Psoas muscle (tissue), 8 donors: ENCODE measurements at places on chromosomes 3 and 15. TPM values are rescaled to one million over a fixed set of nuclear protein-coding genes. Genes with fewer than 3 reads are reported as not detected.

C3orf20 gene
- total RNA-seq = 0.10 TPM

C2CD4A gene
- total RNA-seq = 0.79 TPM

GRAMD2A gene
- not detected for total RNA-seq

SAMD7 gene
- not detected for total RNA-seq

SPESP1 gene
- 3.2 TPM for total RNA-seq

FGF12 gene
- 0.76 TPM for total RNA-seq

PPP1R14D gene
- total RNA-seq = not detected

DNA sequence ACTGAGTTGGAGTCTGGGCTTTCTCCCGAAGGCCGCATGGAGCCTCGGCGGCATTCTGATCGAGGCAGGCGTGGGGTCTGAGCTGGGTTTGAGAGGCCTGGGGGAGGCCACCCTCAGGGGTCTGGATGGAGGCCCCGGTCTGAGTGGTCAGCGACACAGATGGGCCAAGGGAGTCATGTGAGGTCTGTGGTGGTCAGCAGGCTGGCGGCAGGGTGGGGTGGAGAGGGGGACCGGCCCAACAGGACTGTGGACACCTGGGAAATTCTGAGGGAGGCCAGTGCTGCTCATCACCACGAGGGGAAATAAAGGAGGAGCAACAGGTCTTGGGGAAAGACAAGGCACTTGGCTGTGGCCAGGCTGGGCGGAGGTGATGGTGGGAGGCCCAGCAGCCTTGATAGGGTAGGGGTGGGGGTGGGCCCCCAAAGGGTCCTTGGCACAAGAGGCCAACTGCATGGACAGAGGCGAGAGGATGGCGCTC lies 16.2 kb downstream of the CTSH start:
- no peaks in the 10 kb centered on the region for H3K27me3 ChIP-seq
- H3K36me3 ChIP-seq = peaks cover 53% of the 10 kb centered on the region
- no peak for DNase-seq
- no peak overlapping the region for H3K27ac ChIP-seq
- peaks cover 12% of the 10 kb centered on the region for H3K4me1 ChIP-seq
- H3K4me3 ChIP-seq = no peak overlapping the region

DNA sequence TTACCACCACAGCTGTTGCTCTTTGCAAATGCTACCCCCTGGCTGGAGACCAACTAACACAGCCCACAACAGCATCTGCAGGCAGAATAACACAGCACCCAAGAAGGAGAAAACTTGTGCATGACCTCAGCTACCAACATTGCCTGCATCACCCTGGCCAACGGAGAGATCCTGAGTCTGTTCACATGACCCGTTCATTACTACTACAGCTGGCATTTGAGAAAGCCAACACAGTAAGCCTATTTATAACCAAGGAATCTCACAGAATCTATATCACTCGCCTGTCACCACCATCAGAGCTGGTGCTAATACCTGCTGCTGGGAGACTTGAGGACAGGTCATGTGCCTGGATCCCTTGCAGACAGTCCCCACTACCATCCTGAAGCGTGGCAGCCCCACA lies 215.2 kb downstream of the POLQ start:
- H3K4me3 ChIP-seq = no peak overlapping the region
- no peaks in the 10 kb centered on the region for H3K4me1 ChIP-seq
- DNase-seq = no peak
- H3K27ac ChIP-seq = no peak overlapping the region
- H3K36me3 ChIP-seq = no peaks in the 10 kb centered on the region

- H3K27me3 ChIP-seq = no peaks in the 10 kb centered on the region
- no peak overlapping the region for H3K4me3 ChIP-seq
- H3K36me3 ChIP-seq = no peaks in the 10 kb centered on the region
- no peak overlapping the region for H3K27ac ChIP-seq
- peaks cover 10% of the 10 kb centered on the region for H3K4me1 ChIP-seq
These were observed 10.4 kb downstream of the VILL start for GRCh38 chr3:38000965-38001455.

DNA sequence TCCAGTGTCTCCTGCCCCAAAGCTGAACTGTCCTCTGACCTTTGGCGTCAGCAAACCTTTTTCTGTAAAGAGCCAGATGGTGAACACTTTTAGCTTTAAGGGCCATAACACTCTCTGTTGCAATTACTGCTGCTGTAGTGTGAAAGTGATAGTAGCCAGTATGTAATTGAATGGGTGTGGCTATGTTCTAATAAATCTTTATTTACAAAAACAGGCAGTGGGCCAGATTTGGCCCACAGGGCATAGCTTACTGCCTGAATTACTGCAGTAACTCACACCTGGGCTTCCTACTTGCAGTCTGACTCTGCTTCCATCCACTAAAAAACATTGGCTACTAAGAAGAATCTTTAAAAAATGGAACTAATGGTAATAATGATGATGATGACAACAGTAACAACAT lies 68.0 kb upstream of the SLC6A11 start:
- no peaks in the 10 kb centered on the region for H3K36me3 ChIP-seq
- H3K4me1 ChIP-seq = no peaks in the 10 kb centered on the region
- H3K27ac ChIP-seq = no peak overlapping the region
- H3K27me3 ChIP-seq = no peaks in the 10 kb centered on the region
- no peak for DNase-seq
- H3K4me3 ChIP-seq = no peak overlapping the region

GRCh38 chr15:101145362-101145761 lies 106.5 kb downstream of the CHSY1 start:
- DNase-seq = no peak
- H3K36me3 ChIP-seq = no peaks in the 10 kb centered on the region
- H3K4me3 ChIP-seq = no peak overlapping the region
- no peaks in the 10 kb centered on the region for H3K4me1 ChIP-seq
- no peaks in the 10 kb centered on the region for H3K27me3 ChIP-seq

DNA sequence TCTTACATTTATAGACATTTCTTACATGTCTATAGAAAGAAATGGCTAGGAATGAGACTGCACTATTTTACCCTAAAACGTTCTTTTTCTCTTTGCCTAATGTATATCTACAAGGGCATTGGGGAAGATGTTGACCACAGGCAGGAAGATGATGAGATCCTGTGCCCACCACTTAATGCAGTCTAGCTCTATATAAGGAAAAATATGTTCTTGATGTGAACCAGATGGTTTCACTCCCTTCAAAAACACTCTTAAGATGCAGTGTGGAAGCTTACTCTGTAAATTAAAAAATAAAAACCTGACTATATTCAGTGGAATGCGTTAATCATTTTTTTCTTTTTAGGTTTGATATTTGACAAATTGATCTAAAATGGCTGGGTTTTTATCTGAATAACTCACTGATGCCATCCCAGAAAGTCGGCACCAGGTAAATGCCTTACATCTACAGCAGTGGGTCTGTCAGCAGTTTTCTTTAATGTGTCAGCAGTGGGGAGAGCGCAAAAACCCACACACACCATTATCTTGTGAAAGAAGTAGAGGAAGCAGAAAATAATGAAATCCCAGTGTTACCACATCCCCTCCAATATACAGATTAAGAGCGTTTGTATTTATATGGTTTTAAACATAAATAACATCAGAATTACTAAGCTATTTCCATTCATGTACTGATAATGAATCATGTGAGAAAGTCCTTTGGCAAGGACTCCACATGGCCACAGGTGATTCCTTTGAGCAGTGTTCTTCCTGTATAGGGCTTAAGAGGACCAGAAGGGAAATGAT lies 10.1 kb downstream of the AGTR1 start:
- no peaks in the 10 kb centered on the region for H3K36me3 ChIP-seq
- DNase-seq = no peak
- H3K4me3 ChIP-seq = no peak overlapping the region
- H3K4me1 ChIP-seq = no peaks in the 10 kb centered on the region
- no peaks in the 10 kb centered on the region for H3K27me3 ChIP-seq

DNA sequence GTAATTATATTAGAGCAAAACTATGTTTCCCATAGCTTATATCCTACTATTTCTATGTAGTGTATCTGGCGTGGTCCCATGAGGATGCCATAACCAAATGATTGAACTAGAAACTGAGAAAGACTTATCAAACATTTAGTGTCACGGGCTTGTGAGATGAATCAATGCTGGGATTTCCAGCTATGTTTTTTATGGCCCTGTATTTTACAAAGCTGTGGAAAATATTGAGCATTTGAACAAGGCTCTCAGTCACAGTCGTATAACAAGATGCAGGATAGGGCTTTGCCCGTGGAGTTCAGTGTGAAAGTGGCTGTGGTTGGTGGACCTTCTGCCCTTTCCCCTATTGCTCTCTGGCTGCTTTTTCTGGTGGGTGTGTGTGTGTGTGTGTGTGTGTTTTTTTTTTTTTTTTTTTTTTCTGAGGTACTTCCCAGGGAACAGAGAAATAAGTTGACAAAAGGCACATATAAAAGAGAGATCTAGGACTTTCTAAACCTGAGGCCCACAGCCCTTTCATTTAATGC lies 60.7 kb downstream of the CACNA1D start:
- no peak for DNase-seq
- no peak overlapping the region for H3K27ac ChIP-seq
- no peaks in the 10 kb centered on the region for H3K27me3 ChIP-seq
- H3K36me3 ChIP-seq = no peaks in the 10 kb centered on the region
- no peaks in the 10 kb centered on the region for H3K4me1 ChIP-seq

DNA sequence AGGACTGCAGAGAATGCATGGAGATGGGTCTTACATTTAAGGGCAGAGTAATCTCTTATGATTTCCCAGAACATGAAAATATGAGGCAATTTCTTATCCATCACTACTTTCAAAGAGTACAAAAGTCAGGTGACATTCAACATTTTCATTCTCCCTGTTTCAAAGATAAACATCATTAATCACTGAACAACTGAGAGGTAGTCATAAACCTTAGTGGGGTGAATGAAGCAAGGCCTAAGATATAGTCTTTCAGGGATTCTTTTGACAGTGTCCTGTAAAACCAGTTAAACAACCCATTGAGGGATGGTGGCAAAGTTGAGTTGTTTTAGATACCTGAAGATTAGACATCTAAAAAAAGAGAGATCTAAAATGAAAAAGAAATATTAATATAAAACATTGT lies 271.6 kb upstream of the CBLB start:
- no peak overlapping the region for H3K27ac ChIP-seq
- H3K4me1 ChIP-seq = no peaks in the 10 kb centered on the region
- no peaks in the 10 kb centered on the region for H3K27me3 ChIP-seq
- H3K4me3 ChIP-seq = no peak overlapping the region
- DNase-seq = no peak
- H3K36me3 ChIP-seq = no peaks in the 10 kb centered on the region
